Activated T-helper 1 cell treated with Interleukin-2 at 50 U/mL for 16 hours (primary cell): ENCODE measurements at places on chromosomes 6 and 20.

GRCh38 chr20:37640600-37641561, 52.9 kb upstream of the CTNNBL1 start:
- no peak for DNase-seq

DNA sequence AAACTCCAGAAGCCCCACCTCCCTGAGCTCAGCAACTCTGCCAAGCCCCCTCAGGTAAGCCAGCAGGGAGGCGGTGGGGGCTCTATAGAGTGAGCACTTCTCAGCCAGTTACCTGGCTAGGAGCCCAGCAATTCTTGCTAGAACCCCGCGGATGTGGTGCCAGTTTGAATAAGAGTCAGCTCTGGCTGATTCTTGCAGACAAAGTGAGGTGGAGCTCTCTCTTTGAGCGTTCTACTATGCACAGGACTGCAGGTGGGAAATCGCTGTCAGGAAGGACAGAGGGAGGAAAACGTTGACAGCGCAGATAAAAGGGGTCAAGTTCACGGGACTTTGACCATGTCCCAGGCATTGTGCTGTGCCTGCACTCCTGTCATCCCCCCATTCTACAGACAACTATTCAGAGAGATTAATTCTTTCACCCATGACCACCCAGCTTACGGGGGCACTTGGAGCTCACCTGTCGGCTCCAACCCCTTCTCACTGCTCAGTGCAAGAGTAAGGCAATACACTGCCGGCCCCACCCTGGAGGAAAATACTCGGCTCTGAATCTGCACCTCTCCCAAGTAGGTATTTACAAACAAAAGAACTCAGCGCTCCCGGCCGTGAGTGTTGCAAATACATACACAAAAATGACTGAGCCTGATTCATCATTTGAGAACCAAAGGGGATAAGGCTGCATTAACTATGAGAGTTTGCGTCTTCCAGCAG, 92.9 kb downstream of the ANKRD60 start:
- DNase-seq: no peak

- peak; percentile 24 for DNase-seq
These were observed 46.6 kb downstream of the NOL4L start for GRCh38 chr20:32538526-32538939.

- DNase-seq: no peak
These were observed 214.4 kb downstream of the RNF144B start for GRCh38 chr6:18601516-18602020.

GRCh38 chr6:15877231-15877630, 214.4 kb upstream of the DTNBP1 start:
- DNase-seq: no peak

DNA sequence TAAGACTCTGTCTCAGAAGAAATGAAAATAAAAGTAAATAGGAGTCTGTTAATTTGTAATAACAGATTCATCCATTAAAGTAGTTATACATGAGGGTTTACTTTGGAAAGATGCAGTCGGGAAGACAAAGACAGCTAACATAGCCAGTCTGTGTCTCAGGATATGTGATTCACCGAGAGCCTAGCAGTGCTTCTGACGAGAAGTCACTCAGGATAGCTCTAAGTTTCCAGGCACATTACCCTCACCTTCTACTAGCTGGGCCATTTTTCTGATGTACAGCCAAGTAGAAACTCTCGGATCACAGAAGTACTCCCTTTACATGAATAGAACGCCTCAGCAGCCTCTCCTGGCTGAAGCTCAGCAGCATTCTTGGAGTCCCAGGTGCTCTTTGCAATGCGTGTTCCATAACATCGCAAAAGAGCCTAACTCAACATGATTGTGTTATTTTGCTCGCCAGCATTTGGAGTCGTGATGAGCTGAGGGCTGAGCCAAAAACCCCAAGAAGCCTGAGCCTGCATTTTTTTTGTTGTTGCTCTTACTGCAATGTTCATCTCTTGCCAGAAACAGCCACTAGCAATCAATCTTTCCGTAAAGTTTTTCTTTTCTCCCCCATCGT, 22.4 kb upstream of the TASP1 start:
- DNase-seq: no peak

- DNase-seq: no peak
These were observed 117.4 kb upstream of the RPS6KA2 start for GRCh38 chr6:166744223-166745134.

GRCh38 chr20:48820649-48820973, 7.2 kb downstream of the PREX1 start:
- no peak for DNase-seq

DNA sequence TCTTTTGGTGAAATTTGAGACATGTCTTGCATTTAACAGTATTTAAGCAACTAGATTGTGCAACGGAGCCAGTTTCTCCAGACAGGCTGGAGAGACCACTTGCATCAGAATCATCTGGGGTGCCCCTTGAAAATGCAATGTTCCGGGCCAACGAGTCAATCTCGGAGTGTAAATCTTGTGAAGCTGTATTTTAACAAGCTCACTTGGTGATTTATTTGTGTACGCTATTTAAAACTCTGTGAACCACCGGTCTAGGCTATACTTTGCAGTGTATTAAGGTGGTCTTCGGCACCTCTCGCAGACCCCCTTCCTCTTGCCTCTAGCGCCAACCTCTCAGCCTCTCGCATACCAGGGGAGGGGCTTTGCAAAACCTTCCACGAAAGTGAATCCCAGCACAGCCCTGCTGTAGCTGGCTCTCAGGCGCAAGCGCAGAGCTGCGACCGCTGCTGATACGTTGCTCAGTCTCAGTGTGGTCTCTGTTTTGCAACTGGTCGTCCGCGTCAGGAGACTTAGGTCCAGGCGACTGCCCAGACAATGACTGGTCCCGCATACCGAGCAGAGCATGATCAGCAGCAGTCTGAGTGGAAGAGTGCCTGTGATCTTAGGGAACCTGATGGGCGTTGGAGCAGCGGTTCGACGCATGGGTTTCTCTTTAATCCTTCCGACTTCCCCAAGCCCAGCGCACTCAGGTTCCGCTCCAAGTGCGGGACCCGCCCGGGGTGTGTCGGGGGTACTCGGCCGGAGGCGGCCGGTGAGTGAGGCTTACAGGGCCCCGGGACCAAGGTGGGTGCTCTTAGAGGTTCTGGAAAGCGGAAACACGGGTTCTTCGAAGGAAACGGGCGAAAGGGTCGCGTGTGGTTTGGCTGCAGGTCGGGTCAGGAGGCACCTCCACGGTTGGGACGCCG, at the start of gene ZNF391:
Gene ZNF391, plus strand, starts transcription at position 467 of the 905 bp plus-strand sequence. CDS start 11,612 bp downstream, outside the sequence.
- DNase-seq: peak; percentile 47

- DNase-seq: no peak
These were observed 92.5 kb upstream of the NXT1 start for GRCh38 chr20:23257848-23258746.
